T-helper 9 cell (primary cell): ENCODE measurements at places on chromosomes 1 and 21.

GRCh38 chr1:30654188-30654587, 69.2 kb downstream of the MATN1 start:
- DNase-seq, result no peak

- no peak for DNase-seq
Observed at GRCh38 chr1:160061369-160062229, 8.4 kb downstream of the KCNJ10 start.

DNA sequence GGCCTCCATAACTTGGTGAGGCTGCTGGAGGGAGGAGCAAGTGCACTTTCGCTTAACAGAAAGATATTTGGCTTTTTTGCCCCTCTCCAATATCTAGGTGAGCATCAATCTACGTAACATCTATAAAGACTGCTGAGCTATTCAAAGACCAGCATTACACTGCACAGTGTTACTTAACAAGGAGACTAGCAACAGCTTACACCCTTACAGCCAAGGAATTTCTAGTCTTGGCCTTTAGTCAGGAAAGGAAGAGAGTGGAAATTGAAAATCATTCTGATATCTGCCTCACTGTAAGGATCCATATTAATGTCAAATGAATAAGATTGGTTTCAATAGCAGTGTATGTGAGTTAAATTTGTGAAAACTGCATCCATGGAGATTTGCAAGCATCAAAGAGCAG, 163.9 kb upstream of the DUSP10 start:
- DNase-seq, result no peak

DNA sequence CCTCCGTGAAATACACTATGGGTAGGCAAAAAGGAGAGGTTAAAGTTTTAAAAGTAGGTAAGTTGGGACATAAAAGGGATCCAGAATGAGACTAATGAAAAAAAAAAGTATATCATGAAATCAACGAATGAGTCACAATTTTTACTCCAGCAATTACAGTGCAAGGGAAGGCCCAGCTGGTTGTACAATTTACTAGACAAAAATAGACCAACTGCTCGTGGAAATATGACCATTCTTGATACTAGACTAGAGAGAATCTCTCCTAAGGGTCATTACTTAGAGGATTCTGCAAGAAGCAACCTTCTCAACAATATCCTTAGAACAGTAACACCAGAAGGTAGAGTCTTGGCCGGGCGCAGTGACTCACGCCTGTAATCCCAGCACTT, 55.1 kb upstream of the EFHD2 start:
- DNase-seq, result no peak

- DNase-seq, result no peak
Observed at GRCh38 chr1:168005529-168005928, 68.7 kb upstream of the MPC2 start.
